ENCODE measurements at places on chromosomes 1 and 21.

- no peak for DNase-seq
Observed at GRCh38 chr1:74579425-74579824, 67.0 kb upstream of the LRRC53 start.

DNA sequence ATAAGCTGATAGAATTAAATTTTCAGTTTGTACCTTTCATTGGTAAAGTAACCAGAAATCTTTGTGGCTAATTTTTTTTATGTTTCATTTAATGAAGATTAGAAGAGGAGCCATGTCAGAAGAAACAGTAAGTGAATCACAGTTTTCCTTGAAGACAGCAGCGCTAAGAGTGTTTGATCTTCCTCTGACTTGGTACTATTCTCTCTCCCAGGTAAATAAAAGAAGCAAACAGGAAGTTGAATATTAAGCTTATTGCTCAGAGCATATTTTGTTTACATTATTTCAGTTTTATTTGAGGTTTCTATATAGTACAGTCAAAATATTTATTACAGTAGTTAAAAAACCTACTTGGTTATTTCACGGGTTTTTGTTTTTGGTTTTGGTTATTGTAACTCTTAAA is 3.7 kb downstream of the MIGA1 start:
- DNase-seq: no peak

DNA sequence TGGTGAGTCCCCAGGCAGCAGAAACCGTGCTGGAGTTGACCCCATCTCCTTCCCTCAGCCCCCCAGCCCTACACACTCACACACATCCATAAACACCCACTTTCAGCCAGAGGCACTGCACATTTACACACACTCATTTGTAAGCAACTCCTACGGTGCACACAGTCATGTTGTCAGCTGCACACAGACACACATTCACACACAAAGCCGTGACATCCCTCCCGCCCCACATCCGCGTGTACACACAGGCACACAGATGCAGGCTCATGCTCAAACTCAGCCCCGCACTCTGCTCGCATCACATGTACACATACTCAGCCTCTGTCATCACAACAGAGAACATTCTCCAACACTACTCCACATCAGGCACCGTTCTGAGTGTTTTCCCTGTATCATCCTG is 47.6 kb downstream of the LACTBL1 start:
- DNase-seq: no peak

DNA sequence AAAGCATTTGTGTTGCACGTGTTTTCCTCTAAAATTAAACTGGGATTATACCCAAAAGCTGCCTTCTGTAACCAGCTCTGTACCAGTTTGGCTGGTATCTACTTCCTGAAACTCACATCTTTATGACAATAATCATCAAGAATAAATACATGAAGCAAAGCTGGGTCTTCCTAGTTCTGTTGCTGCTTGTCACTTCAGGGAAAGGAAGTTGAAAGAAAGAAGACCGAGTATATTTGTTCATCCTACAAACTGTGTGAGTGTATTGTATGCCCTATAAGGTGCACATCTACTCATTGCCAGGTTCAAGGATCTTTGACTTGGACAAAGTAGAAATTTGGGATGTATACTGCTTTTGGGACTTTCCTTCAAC is 29.1 kb upstream of the IFNGR2 start:
- DNase-seq: no peak

DNA sequence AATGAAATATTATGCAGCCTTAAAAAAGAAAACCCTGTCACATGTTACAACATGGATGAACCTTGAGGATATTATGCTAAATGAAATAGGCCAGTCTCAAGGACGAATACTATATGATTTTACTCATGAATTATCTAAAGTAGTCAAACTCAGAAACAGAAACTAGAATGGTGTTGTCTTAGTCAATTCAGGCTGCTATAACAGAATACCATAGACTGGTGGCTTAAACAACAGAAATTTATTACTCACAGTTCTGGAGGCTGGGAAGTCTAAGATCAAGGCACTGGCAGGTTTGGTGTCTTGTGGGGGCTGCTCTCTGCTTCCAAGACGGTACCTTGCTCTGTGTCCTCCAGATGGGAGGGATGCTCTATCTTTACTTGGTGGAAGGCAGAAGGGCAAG is 113.8 kb upstream of the DNAH14 start:
- DNase-seq: no peak

GRCh38 chr1:25695771-25696311 is 79.2 kb downstream of the MAN1C1 start:
- no peak for DNase-seq

DNA sequence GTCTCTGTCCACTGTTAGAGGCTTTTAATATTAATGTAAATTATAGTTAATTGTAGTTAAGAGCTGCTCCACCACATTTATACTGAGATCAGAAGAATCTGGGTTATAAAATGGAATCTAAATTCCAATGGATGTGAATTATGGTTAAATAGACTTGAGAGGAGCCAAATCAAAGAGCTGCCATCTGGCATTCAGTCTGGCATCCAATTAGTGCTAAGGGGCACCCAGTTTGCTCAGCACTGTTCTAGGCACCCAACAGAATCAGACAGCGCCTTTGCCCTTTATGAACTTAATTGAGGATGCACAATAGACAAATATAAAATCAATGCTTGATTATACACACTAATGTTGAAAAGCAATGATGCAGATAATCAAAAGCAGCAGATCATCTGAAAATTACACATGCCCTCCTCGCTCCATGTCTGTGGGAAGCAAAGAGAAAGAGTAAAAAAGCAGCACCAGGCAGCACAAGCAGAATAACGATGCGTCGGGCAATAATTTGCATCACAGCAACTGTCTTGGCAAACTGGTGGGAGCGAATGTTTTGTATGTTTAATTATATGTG is 310.1 kb downstream of the BRINP2 start:
- DNase-seq: no peak
